ENCODE measurements at places on chromosomes 7 and 10.
A peak's percentile ranks its signal among the peaks of the same experiment; 100 is the strongest.

GRCh38 chr7:17983221-17984062 is 43.1 kb upstream of the SNX13 start:
- no peak for DNase-seq

- DNase-seq, result no peak
Observed at GRCh38 chr10:86135191-86135590, 231.4 kb downstream of the GRID1 start.

- DNase-seq, result peak; percentile 78
Observed at GRCh38 chr7:35253710-35254495, at the start of gene TBX20. TSS of gene TBX20 (minus strand) at chr7:35254100. CDS start at chr7:35253620, 480 bp downstream.

GRCh38 chr10:100167553-100168312 is 18.1 kb downstream of the ERLIN1 start:
- DNase-seq, result no peak

DNA sequence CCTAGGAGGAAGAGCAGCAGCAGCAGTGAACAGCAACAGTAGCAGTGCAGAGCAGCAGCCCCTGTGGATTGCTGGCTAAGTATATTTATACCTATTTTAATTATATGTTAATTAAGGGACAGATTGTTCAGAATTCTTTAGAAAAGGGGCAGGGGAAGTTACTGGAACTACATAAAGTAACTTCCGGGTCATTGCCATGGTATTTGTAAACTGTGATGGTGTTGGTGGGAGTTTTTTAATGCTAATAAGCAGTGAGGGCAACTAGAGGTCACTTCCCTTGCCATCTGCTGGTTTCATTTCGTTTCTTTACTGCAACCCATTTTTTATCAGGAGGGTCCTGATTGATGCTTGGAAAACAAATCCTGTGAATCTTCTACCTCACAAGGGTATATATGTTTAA is 229.8 kb upstream of the PODXL start:
- no peak for DNase-seq

- DNase-seq, result no peak
Observed at GRCh38 chr7:75739796-75740672, 1.3 kb upstream of the HIP1 start.

DNA sequence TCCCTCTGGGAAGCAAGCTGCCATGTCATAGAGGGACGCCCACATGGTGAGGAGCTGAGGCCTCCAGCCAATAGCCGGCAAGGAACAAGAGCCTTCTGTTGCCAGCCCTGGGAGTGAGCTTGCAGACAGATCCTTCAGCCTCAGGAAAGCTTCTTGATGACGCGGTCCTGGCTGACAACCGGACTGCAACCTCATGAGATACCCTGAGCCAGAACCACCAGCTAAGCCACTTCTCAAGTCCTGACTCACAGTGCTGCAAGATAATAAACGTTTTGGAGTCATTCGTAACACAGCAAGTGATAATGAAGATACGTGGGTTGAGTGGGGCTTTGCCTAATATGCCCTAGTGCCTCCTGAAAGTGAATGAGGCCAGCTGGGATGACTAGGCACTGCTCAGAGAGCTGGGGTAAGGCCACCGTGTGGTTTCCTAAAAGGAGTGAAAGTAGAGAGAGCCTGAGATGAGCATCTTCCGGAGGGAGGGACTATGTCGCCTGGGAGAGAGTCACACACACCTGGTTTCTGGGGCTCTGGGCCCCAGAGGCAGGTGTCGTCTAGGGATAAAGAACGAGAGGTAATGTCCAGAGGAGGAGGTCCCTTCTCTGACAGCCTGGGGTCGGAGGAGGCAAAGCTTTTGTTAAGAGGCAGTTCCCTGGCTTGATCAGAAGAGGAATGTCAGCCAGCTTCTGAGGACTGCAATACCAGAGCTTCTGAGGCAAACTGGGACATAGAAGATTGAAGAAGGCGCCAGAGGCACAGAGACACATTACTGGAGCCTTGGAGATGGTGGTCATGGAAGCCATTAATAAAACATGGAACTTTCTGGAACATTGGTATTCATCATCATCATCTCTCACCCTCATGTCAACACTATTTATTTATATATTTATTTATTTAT is 53.6 kb downstream of the PYROXD2 start:
- no peak for DNase-seq

DNA sequence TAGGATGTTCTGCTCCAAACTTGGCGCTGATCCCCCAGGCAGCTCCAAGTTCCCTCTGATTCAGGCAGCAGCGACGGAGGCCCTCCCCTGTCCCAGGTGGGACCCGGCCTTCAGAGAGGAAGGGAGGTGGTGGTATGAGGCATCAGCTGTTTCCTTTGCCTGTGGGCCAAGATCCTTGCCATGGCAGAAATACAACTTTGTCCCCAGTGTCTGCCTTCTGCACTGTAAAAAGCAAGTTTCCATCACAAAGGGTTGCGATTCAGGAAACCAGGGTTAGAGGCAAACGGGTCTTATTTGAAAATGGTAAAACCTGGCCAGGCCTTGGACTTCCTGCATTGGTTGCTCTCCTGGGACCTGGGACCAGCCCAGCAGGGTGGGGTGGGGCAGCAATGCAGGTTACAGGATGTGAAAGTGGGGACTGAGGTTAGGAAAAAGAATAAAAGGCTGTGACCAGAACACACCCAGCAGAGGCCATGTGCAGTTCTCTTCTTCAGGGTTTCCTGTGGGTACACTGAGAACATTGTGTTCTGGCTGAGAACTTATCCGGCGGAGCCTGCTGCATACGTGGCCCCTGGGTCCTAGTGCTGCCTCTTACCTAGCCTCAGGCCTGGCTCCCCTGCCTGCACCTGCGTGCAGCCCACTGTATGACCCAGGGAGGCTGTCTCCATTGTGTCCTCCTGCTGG is 25.1 kb upstream of the DDIT4 start:
- DNase-seq, result peak; percentile 83

DNA sequence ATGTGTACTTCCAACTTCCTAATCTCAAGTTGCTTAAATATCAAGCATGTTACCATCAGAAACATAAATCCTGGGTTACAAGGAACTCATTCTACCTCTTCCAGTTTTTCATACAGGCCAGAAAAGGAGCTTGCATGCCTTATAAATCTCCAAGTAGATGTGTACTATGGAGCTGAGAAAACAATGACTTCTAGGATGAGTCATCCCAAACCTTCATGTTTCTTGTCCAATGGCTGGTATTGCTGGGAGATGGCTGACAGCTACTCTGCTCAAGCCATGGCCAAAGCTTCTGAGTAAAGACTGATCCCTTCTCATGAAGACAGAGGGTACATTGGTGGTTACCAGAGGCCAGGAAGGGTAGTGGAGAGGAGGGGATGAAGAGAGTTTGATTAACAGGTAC is 8.6 kb downstream of the RAPGEF5 start:
- no peak for DNase-seq

DNA sequence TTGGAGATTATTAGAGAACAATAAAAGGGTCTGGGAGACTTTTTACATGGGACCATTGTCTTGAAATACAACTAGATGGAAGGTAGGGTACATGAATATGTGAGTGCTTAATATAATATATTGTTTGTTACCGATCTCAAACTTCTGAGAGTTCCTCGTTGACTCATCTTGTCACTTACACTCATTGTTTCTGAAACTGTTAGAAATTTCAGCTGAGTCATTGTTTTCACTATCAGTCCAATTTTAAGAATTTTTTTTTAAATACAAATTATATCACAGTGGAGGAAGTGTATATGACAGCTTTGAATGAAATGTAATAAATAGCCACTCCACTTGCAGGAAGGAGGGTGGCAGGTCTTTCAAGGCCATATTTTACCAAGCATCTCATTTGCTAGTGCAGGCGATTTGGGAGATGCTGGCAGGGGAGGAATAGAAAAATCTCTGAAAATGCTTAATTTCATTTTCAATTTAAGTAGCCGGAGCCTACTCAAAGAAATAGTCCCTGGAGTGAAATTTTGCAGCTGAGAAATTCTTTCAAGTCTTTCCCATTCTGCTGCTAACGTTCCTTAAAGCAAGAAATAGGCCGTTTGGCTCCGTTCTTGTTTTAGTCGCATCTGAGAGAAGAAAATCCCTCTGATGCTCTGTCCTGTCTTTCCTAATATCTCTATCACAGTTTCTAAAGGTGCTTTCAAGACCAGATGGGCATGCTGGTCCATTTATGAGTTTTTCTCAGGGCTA is 1404.2 kb upstream of the CELF2 start:
- no peak for DNase-seq

DNA sequence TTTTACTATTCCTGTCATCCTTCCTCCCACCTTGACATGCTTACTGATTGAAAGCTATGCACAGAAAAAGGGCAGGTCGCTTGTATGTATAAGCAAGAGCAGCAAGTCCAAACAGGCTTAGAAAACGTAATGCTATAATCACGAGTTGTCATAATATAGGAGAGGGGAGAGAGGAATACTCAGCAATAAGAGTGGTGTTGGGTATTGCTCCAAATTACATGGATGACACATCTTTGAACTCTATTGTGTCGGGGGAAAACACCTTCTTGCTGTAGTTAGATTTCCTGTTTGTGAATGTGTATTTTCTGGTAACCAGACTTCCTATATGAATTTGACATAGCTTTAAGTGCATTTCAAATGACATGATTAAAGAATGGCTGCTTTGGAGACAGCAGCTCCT is 7.5 kb downstream of the MET start:
- no peak for DNase-seq

DNA sequence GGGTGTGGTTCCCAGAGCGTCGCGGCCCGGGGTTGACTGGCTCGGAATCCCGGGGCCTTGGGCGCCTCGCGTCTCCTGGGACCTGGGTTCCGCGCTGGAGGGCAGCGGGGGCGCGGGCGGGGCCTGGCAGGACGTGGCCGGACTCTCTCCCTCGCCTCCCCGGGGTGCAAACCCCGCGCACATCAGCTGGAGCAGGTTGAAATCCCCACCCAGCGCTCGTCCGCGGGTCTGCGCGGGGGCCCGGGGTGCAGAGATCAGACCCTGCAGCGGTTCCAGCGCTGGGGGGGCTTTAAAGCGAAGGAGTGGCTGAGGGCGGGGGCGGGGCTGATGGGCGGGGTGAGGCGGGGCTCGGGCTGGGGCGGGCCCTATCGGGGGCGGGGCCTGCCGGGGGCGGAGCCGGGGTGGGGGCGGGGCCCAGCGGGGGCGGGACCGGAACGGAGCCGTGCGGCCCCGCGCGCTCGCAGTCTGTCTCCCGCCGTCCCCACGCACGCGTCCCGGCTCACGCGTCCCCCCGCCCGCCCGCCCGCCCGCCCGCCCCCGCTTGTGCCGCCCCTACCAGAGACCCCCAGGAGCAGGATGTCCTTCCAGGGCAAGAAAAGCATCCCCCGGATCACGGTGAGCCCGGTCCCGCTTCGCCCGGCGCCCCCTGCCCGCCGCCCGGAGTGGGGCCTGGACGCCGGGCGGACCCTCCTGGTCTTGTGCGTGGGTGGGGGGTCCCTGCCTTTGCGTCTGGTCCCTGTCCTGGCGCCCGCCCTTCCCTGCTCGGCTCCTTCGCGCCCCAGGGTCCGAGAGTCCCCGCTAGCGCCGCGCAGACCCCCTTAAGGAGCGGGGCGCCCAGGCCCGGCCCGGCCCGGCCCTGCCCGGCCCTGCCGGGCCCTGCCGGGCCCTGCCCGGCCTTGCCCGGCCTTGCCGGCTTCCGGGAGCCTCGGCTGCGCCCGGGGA is at the start of gene DPYSL4:
DPYSL4 (plus strand) TSS at position 461 of the 942 bp plus-strand sequence; CDS start at position 577, 116 bp downstream.
- peak; percentile 35 for DNase-seq

DNA sequence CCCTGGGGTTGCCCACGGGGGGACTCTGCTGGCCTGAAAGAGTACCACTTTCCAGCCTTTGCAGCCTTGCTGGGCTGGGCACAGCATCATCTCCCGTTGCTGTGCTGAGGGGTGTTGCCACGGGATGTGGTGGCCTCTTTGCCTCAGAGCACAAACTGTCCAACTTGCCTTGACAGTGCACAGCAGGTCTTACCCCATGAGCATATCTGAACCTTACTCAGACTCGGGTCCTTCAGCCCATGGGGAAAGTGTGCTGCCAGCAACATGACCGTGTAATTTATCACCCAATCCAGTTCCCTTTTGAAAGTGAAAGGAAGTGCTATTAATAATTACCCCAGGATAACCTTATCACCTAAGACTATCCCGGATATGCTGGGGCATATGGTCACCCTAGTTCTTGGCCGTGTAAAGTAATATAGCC is 46.8 kb downstream of the TBXAS1 start:
- no peak for DNase-seq

DNA sequence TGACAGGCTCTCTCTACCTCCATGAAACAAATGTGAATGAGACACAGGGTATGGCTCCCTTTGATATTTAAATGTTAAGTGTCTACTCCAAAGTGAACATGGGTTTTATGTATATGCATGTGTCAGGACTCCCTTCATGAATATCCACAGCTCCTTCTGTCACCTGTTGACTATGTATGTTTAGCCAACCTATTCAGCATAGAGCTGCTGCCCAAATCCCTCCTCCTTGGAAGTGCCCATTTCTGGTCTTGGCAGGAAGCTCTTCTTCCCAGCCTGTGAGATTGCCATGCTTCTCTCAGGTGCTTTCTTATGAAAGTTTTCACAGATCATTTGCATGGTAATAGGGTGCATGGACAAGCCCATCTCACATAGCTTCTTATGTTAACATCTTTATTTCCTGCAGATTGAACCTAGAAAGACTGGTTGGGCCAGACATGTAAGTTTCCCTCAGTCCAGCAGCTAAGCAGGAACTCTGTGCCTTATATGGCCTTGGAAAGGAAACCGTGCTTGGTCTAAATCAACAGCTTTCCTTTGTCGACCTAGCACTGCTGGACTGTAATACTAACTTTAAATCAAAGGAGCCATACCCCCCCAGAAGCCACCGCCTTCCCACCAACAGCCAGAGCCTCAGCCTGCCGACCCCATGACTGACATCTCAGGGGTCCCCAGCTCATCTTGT is 288.9 kb downstream of the ADARB2 start:
- no peak for DNase-seq

- DNase-seq, result no peak
Observed at GRCh38 chr7:109476409-109476808, 906.7 kb downstream of the DNAJB9 start.

DNA sequence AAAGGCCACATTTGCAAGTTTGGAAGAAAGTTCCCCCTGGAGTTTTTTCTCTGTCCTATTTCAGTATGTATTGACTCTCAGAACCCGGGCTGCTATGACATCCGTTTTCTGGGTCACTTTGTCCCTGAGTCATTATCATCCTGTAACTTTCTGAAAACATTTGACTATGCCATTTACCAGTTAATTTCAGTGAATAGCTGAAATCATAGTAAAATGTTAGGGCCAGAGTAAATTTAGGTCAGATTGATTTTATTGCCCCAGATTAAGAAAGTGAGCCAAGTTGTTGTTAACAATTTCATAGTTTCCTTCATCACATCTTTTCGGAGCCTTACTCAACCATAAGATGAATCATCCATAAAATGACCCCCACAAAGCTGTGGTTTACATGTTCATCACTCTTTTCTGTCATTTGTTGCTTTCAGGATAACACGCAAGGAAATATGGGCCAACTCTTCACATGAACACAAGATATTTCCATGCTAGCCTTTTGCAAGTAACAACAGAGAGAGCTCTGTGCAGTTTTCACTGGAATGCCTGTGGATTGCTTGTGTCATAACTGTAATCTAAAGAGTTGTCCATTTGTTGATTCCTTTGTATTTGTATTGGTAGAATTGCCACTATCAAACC is 3.9 kb upstream of the MACC1 start:
- DNase-seq, result peak; percentile 82

DNA sequence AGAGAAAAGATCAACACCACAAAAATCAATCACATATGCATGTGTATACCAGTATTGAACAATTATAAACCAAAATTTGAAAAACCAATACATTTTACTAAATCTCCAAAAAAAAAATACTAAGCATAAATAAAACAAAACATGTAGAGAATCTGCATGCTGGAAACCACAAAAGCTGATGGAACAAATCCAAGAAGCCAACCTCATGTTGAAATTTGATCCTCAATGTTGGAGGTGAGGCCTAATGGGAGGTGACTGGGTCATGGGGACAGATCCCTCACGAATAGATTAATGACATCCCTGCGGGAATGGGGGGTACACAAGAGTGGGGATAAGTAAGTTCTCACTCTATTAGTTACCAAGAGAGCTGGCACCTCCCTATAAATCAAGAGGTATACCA is 82.5 kb downstream of the OAT start:
- DNase-seq, result no peak

Measured in KBM-7 (cell line).